T-helper 22 cell (primary cell): ENCODE measurements at places on chromosomes 6 and 20.
A peak's percentile ranks its signal among the peaks of the same experiment; 100 is the strongest.

GRCh38 chr6:16602035-16602434 lies 159.2 kb downstream of the ATXN1 start:
- DNase-seq: no peak

- no peak for DNase-seq
Observed at GRCh38 chr20:43840382-43841070, 74.1 kb upstream of the TOX2 start.

DNA sequence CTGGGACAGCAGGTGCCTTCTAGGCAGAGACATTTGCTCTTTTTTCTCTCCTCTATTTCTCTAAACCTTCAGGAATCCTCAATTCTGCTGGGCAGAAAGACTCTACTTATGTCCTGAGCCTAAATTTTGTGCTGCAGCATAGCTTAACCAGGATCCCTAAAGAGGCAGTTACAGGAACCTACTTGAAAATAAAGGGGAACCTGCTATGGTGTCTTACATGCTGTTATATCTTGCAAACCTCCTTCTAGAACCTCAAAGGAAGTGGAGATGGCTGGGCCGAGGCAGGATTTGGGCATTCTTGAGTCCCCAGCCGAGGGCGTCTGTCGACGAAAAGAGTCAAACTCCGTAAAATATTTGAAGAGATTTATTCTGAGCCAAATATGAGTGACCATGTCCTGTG lies 17.1 kb upstream of the GMNN start:
- DNase-seq: no peak

DNA sequence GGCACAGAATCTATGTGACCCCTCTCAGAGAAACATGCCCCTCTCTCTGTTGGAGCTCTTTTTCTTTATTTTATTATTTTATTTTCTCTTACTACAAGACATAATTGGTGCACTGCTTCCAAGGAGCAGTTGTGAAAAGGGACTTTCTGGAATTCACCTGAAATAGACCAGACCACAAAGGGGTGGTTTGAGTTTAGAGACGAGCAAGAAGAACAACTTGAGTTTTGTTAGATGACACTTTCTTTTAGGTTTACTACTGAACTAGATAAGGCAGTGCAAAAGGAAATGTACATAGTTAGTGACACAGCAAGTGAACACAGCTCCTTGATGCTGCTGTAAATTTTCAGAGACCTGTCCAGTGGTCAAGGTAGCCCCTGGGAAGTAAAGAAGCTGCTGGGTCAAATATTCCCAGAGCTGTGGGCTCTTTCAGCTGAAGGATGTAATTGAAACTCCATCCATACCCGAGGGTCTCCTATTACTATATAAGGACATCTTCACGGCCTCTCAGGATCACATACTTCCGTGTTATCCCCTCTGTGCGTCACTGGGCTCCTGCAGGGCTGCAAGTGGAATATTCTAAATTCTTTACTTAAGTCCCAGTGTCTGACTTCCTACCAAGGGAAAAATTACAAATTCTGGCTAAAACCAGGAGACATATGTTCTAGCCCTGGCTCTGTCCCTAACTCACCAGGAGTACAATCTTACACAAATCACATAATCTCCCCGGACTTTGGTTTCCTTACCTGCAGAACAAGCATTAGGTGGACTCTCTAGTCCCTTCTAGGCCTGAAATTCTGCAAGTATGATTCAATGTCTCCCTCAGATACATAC lies 69.1 kb upstream of the ADTRP start:
- DNase-seq: no peak

DNA sequence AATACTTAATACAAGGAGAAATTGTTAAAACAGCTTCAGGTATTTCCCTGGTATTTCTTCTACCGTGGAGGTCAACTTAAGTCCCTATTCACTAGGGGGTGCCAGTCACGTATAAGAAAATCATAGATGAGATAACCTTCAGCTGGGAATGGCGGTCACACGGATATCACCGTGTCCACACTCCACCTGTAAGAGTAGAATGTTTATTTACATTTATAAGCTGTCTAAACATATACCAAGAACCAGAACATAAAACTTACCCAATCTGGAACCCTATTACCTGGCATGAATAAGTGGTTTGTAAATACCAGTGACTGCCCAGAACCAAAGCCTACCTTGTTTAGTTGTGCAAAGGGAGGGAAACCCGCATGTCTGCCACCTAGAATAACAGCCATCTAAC lies 1.9 kb upstream of the ELOVL4 start:
- peak; percentile 23 for DNase-seq

DNA sequence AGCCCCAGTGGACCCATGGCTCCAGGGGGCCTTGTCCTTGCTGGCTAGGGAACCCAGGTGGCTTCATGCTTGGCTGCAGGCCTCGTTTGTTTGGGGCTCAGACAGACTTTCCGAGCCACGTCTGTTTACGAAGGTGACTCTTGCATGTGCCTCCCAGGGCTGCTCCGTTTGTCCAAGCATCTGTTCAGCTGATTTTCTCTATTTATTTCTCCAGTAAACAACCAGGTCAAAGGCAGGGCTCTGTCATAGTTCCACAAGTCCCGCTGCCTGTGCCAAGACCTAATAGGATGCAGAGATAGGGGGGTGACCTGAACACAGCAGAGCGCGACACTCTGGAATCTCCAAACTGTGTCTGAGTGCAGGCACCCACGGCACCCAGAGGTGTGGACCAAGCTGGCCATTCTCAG lies 12.8 kb upstream of the SPO11 start:
- DNase-seq: no peak

DNA sequence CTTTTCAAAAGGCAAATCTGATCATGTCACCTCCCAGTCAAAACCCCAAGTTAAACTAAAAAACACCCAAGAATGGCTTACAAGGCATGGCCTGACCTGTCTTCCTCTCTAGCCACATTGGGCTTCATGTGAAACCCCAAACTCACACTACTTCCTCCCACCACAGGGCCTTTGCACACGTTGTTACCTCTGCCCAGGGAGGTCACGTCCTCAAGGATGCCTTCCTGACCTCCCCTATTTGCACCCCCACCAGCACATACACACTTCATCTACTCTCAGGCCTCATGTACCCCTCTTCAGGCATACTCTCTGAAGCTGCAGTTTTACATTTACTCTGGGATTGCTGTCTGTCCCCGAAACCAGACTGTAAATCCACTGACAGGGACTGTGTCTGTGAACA lies 6.1 kb downstream of the EZR start:
- DNase-seq: no peak

DNA sequence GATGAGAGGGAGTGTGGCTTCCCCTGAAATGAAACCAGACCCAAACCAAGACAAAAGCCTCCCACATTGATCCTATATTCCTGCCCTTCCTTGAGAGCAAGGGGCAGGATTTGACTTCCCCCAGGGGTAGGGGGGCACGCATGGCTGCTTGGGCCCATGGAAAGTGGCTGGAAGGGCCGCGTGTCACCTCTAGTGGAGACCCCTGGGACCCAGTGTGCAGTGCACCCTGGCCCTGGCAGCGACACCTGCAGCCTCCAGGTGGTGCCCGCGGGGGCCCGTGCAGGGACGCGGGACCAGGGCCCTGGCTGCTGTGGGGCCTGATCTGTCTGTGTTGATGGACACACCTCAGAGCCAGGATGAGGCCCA lies 18.0 kb upstream of the SLCO4A1 start:
- no peak for DNase-seq

DNA sequence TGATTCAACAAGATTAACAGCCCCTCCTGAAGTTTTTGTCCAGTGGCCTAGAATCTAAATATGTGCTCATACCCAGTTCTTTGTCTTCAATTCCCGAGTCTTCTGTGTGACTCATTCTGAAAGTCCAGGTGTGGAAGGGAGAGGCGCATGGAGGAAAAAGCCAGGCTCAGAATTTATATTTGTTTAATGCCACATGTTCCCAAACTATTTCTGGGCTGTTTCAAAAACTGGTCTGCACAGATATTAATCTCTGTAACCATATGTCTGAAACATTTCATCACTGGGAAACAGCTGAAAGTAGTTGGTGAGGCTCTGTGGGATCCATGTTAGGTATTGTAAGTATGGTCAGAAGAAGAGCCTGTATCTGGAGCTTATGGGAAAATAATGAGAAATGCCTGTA lies 266.0 kb downstream of the PAX1 start:
- DNase-seq: no peak

DNA sequence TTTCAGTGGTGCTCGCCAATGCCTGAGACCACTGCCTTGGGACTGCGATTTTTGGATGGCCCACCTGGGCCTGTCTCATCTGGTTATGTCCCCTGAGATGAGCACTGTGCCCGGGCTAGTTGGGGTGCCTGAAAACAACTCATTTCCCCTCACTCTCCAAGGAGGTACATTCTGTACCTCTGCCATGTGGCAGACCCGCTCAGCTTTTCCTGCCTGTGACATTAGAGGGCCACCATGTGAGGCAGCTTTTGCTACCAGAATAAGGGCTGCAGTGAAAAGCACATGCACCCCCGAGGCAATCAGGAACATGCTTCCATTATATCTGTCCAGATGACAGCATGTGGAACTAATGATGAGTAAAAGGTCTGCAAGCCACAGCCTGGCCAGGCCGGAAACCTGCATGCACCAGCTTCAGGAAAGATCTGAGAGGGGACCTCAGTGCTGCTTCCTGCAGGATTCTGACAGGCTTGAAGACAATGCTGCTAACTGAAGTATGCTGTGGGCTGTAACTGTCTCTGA lies 11.3 kb upstream of the SRSF6 start:
- DNase-seq: no peak

GRCh38 chr6:82775981-82776380 lies 289.7 kb downstream of the UBE3D start:
- DNase-seq: no peak

GRCh38 chr6:167907837-167908681 lies 81.3 kb downstream of the AFDN start:
- DNase-seq: no peak

- no peak for DNase-seq
Observed at GRCh38 chr6:36487698-36488097, 44.9 kb downstream of the KCTD20 start.

- no peak for DNase-seq
Observed at GRCh38 chr6:51411496-51412125, 592.9 kb downstream of the TFAP2B start.

GRCh38 chr6:105431226-105431625 lies 28.3 kb upstream of the PREP start:
- no peak for DNase-seq

GRCh38 chr6:10561611-10562199 lies 40.6 kb downstream of the GCNT2 start:
- DNase-seq: no peak

DNA sequence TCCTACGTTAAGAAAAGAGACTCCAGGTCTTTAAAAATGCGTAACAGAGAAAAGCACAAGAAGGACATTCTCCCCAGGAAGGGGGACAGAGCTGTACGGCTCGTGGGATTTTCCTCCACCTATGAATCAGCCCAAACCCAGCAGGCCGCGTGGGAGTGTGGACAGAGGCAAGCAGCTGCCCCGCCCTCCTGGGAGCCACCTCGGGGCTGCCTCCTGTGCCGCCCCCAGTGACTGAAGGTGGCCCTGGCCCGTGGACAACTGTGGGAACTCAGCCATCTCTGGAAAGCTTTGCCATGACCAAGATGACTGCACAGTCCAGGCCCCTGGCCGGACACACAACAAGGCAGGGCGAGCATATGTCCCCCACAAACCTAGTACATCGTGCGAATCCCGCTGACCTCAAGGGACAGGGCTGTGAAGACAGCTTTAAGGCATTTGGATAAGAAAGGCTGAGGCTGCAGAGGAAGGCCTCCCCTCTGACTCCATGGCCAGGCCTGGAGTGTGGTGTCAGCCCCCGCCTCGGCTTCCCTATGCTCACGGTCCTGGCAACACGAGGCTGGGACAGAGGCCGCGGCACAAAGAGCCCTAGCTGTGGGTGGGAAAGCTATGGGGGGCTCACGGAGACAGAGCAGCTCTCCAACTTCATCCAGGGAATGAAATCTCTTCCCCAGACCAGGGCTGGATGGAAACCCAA lies 26.9 kb downstream of the PXDC1 start:
- DNase-seq: no peak

- no peak for DNase-seq
Observed at GRCh38 chr6:149983145-149983544, 19.4 kb downstream of the ULBP1 start.

GRCh38 chr6:15553736-15554294 lies 109.0 kb downstream of the DTNBP1 start:
- no peak for DNase-seq

GRCh38 chr6:74936886-74937285 lies 269.0 kb downstream of the COL12A1 start:
- no peak for DNase-seq

- no peak for DNase-seq
Observed at GRCh38 chr6:37493661-37493995, 6.1 kb downstream of the CCDC167 start.

DNA sequence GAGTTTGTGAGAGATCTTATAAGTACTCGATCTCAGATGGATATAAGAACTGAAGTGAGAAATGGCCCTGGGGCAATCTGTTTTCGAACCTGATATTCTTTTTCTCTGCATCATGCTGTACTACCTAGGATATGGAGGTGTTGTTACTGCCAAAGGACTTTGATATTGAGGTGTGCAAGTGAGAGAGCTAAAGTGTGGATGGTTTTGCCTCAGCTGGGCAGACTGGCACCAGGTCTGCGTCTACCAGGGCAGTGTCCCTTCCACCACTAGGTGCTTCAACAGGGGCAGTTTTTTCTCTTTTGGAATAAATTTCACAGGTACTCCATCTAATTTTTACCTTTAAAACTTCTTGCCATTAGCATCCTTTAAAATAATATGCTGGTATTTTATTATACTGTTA lies 35.0 kb downstream of the ADGRG6 start:
- DNase-seq: no peak

DNA sequence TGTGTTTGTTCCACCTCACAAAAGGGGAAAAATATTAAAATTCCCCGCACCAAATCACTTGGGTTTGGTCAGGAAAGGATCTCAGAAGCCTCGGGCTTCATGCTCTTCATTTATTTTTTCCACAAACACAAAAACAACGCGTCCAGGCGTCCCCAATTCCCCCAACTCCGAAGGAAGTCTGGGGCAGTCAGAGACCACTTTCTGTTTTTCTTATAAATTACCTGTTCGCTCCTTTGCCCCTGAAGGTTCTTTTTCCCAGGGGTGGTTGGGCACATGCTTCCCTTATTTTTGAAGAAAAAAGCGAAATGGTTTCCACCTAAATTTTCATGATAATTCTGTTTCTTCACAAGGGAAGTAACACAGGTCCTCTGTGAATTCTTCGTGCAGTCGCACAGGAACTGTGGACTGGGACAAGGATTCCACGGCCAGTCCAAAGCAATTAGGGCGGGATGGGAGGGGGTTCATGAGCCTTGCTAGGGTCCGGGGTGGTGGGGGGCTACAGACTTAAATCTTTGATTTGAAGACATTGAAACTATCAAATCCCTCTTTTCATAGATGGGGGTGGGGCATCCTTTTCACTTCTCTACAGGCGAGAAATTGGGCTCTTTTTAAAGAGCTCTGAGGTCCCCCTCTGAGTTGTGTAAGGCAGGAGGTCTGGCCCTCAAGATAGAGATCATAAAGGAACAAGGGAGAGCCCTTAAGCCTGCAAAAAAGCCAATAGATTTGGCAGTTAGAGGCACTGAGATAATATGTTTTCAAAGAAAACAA lies 30.5 kb upstream of the HFE start:
- DNase-seq: no peak

DNA sequence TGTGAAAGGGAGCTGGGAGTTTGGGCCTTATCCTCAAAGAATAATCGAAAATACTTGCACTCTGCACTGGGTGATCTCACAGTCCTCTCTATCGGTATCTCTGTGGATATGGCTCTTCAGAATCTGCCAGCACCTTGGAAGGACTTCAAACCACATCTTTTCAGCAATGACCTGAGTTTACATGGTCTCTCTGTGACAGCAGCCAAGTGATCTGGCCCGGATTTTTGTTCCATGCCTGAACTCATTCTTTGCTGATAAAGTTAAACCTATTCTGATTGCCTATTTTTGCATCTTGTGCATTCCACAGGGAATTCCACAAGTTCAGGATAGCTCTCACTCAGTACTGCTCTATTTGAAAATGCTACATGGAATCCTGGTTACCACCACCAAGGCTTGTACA lies 98.9 kb downstream of the HDGFL1 start:
- no peak for DNase-seq
